ENCODE measurements at places on chromosomes 2 and 18. TPM values are rescaled to one million over a fixed set of nuclear protein-coding genes. Genes with fewer than 3 reads are reported as not detected.

Gene CHST9
- not detected for total RNA-seq

- no peaks in the 10 kb centered on the region for H3K27me3 ChIP-seq
- no peaks in the 10 kb centered on the region for H3K4me1 ChIP-seq
- H3K27ac ChIP-seq, result peak overlapping the region; percentile 40
- no peak overlapping the region for H3K4me3 ChIP-seq
These were observed 33.4 kb downstream of the WDR43 start for GRCh38 chr2:28927878-28928277.

DNA sequence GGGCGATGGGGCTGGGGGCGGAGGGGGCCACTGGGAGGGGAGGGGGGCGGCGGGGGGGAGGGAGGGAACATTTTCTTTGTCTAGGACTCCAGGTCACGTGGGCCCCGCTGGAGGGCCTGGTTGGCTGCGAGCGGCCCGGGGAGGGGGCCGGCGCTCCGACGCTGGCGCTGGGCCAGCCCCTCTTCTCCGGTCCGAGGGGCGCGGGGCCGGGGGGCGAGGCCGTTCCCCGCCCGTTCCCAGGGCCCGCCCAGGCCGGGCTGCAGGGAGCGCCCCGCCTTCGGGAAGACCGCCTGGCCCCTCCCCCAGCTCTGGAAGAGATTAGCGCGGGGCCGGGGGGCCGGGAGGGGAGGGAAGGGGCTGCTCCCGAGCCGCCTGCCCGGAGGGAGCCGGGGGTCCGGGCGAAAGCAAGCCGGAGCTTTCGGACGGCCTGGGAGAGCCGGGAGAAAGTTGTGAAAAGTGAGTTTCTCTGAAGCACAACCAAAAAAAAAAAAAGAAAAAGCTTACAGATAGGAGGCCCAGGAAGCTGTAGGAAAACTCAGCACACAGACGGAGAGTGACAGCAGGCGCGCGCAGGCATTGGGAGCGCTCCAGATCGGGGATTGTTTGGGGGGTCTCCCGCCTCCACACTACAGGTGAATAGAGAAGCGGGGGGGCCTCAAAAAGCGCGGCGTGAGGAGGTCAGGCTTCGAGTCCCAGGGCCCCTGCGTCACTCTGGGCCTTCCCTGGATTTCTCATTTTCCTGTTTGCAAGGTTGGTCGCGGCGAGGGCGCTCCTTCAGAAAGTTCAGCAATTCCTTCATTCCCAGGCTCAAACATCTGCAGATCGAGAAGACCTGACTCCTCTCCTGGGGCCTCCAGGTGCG, 84.1 kb upstream of the POMC start:
- H3K4me1 ChIP-seq, result peaks cover 45% of the 10 kb centered on the region
- H3K27me3 ChIP-seq, result no peaks in the 10 kb centered on the region
- DNase-seq, result peak; percentile 61
- peak overlapping the region; percentile 40 for H3K4me3 ChIP-seq
- H3K36me3 ChIP-seq, result peaks cover 48% of the 10 kb centered on the region

GRCh38 chr2:188481474-188481873, 189.8 kb downstream of the GULP1 start:
- H3K27ac ChIP-seq, result no peak overlapping the region
- H3K4me1 ChIP-seq, result no peaks in the 10 kb centered on the region
- H3K36me3 ChIP-seq, result no peaks in the 10 kb centered on the region
- H3K27me3 ChIP-seq, result no peaks in the 10 kb centered on the region

Gene GRHL1
- total RNA-seq, result 0.76 TPM

Gene ANKRD30B
- total RNA-seq, result not detected

DNA sequence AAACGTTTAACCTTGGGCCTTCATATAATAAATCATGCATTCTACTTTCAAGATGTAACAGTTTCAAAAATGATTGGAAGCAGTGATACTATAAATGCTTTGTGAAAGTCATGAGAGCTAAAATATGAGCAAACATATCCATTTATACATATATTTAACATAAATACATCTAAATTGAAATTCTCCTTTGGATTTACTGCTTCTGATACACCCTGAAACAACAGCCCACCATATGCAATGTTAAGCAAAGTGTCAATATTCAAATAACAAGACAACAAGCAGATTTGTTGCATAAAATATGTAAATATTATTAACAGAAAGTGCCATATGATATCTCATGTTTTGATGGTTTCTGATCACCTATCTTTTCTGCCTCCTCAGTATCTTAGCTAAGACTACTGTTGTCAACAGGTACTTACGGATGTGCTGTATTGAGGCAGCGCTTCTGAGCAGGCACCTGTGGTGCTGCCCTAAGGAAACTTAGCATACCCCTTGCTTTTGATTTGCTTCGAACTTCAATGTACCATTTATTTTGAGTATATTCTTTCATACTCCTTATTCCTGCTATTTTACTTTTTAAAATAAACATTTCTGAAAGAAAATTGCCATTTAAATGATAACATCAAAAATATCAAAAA, 6.1 kb downstream of the FIGN start:
- DNase-seq, result no peak
- H3K4me3 ChIP-seq, result no peak overlapping the region
- no peaks in the 10 kb centered on the region for H3K4me1 ChIP-seq
- peaks cover 13% of the 10 kb centered on the region for H3K27me3 ChIP-seq
- no peaks in the 10 kb centered on the region for H3K36me3 ChIP-seq

DNA sequence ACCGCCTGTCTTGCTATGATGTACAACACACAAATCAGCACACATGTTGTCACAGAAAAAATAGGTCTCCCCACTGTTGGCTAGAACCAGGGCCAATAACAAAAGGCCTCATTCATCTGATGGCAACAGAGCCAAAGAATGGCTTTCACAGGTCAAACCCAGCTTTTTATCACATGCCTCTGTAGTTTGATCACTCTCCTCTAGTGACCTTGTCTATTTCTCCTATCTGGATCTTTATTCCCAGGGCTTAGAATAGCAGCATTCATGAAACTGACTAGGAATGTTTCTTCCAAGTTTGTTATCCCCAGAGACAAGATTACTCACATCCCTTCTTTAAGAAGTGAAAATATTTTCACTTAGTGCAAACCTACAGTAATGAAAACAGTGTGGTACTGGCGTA, 285.8 kb upstream of the GYPC start:
- DNase-seq, result no peak
- no peak overlapping the region for H3K27ac ChIP-seq
- no peaks in the 10 kb centered on the region for H3K27me3 ChIP-seq

DNA sequence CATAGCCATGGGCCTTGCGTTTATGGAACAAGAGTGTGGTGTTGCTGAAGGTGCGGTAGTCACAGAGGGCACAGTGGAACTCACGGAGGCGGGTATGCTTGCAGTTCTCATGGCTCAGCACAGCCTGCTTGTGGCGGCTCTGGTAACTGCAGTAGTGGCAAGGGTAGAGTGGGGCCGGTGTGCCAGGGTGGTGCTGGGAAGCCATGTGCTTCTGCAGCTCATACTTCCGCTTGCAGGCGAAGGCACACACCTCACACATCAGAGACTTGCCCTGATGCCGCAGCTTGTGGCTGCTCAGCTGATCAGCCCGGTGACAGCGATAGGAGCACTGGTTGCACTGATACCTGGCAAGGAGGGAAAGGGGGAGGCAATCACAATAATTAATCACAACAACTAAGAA, 14.7 kb downstream of the ZNF142 start:
- H3K27ac ChIP-seq, result no peak overlapping the region
- no peak for DNase-seq
- no peak overlapping the region for H3K4me3 ChIP-seq

GRCh38 chr2:75065402-75066008, 107.1 kb downstream of the POLE4 start:
- DNase-seq, result no peak
- H3K27me3 ChIP-seq, result no peaks in the 10 kb centered on the region
- H3K27ac ChIP-seq, result no peak overlapping the region
- H3K4me3 ChIP-seq, result no peak overlapping the region

GRCh38 chr2:210072922-210073509, 70.6 kb downstream of the RPE start:
- H3K27ac ChIP-seq, result no peak overlapping the region
- no peak overlapping the region for H3K4me3 ChIP-seq
- H3K36me3 ChIP-seq, result no peaks in the 10 kb centered on the region
- peaks cover 1% of the 10 kb centered on the region for H3K4me1 ChIP-seq
